ENCODE measurements at places on chromosomes 3 and 15.

- no peak for DNase-seq
Measured at GRCh38 chr3:45059132-45059531, 33.0 kb downstream of the CLEC3B start.

DNA sequence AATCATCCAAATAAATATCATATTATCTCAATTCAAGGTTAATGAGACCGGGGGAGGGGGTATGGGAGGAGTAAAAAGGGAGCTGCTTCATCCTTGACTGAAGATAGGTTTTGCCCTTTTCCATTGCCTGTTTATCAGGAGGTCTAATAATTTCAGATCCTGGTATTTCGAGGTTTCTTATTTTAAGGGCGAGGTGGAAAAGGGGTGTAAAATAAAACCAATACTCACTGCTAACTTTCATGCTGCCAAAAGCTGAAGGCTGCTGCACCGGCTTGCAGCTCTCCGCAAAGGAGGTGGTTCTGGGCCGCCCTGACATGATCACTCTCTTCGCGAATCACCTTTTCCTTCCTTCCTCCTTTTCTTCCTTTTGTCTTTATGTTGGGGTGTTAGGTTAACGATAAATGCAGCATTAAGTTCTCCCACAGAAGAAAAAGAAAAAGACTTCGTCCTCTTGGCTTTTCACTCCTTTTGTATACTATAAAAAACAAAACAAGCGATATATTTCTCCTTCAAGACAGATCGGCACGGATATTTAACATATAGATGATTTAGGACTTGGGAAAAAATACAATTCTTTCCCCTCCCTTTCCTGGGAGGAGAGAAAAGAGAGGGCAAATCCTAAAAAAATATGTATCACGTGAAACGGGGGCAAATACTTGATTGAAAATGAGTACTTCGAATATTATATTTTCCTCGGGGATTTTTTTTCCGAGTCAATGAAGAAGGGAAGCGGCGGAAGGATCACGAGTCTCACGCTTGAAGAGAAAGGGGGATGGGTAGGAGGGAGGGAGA, 932 bp downstream of the GSK3B start:
- DNase-seq, result peak; percentile 42

- no peak for DNase-seq
Measured at GRCh38 chr3:167716920-167717319, 17.8 kb downstream of the PDCD10 start.

DNA sequence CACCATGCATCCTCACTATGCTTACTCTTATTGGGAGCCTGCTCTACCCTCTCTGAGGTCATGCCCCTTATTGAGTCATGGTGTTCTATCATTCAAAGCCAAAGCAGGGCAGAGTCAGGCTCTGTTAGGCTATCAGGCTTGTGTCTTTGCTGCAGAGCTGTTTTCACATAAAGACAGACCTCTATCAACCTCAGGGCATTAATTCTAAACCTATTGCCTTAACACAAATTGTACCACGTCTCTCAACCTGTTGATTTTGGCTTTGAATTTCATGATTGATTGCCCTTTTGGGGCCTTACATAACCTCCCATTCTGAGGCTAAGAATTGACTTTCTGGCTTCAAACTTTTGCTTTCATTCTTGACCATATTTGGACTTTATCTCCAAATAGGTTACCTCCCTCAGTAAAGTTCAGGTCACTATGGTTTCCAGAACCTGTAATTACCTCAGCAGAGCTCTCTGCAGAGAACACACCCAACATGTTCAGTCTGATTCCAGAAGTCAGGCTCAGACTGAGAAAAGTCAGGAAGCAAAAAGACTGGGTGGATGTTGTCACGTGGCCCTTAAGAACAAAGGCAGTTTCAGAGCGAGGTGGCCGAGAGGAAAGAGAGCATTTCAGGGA, 221.4 kb upstream of the NANOGP8 start:
- peak; percentile 69 for DNase-seq

- peak; percentile 33 for DNase-seq
Measured at GRCh38 chr15:74937272-74937589, 642 bp downstream of the COX5A start.

DNA sequence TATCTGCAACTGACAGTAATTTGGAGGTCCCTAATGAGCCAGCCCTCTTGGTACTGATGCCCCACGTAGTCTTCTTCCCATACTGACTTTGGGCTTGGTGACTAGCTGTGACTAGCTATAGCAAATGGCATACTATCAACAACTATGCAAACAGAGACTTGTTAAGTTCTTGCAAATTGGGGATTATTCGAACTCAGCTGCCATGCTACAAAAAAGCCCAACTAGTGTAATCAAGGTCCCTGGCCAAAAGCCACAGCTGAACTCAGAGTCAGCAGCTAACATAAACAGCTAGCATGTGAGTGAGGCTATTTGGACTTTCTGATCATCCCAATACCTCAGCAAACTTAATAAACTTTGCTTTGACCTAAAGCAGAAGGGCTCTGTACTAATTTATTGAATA, 121.2 kb upstream of the PLXND1 start:
- peak; percentile 45 for DNase-seq

DNA sequence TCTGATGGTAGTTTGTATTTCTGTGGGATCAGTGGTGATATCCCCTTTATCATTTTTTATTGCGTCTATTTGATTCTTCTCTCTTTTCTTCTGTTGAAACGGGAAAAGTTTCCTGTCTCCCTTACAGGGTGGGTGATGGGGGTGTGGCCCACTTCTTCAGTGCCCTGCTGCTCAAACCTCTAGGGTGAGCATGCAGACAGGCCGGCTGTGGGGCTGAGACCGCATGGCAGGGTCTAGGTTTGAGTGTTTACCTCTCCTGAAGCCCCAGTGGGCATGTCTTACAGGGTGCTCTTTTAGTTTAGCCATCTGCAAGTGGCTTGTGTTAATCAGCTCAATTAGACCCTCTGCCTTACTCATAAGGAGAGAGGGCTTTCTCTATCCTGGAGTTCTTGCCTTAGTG, 450.0 kb upstream of the EPHA3 start:
- no peak for DNase-seq

DNA sequence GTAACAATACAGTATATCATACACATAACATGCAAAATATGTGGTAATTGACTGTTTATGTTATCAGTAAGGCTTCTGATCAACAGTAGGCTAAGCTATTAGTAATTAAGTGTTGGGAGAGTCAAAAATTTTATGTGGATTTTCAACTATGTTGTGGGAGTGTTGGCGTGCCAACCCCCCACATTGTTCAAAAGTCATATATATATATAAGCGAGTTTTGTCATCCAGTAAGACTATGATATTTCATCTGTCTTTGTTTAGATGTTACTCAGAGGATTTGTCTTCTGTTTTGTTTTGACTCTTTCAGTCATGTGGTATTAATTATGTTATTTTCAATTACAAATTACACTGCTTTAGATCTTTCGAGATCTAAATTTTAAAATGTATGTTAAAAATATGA, 51.0 kb upstream of the RAP2B start:
- DNase-seq, result no peak

GRCh38 chr15:53527996-53528395, 231.5 kb downstream of the WDR72 start:
- no peak for DNase-seq

GRCh38 chr3:77247061-77247460, 207.2 kb downstream of the ROBO2 start:
- DNase-seq, result no peak

Measured in astrocyte of the hippocampus (primary cell).